ENCODE measurements at places on chromosomes 12 and 14.

DNA sequence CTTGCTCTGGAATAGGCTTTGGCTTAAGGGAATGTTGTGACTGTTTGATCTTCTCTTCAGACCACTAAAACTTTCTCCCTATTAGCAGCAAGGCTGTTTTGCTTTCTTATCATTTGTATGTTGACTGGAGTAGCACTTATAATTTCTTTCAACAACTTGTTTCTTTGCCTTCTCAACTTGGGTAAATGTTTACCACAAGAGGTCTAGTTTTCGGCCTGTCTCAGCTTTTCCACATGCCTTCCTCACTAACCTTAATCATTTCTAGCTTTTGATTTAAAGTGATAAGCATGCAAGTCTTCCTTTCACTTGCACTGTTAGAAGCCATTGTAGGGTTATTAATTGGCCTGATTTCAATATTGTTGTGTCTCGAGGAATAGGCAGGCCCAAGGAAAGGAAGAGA, 126.7 kb upstream of the AEBP2 start:
- DNase-seq: no peak

GRCh38 chr12:98635657-98636323, 8.8 kb downstream of the IKBIP start:
- DNase-seq: no peak

DNA sequence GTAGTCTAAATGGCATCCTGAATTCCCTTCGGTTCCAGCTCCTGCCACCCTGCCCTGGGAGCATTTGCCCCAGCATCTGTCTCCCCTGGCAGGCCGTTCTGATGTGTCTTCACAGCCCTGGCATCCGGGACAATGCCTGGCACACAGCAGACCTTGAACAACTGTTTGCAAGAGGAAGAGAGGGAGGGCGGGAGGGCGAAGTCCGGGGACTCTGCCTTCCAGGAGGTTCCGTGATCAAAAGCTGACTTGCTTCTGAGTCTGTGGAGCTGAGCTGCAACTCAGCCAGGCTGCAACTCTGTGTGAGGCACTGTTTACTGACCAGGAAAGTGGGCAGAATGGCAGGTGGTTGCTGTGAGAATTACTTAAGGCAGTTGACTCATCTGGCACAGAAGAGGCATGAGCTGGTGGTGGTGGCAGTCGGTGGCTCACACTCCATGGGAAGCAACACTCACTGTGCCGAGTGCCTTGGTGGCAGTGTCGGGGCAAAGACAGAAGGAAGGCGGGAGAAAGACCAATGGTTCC, 61.1 kb upstream of the DLK1 start:
- DNase-seq: no peak

GRCh38 chr12:110170535-110171185, 46.5 kb downstream of the IFT81 start:
- DNase-seq: no peak

- no peak for DNase-seq
These were observed 20.0 kb downstream of the SLC15A4 start for GRCh38 chr12:128803788-128804187.
